AG09309 (cell line): ENCODE measurements at places on chromosomes 5 and 9.
A peak's percentile ranks its signal among the peaks of the same experiment; 100 is the strongest.

- no peak for DNase-seq
These were observed 501.6 kb downstream of the MAT2B start for GRCh38 chr5:164007064-164007463.

DNA sequence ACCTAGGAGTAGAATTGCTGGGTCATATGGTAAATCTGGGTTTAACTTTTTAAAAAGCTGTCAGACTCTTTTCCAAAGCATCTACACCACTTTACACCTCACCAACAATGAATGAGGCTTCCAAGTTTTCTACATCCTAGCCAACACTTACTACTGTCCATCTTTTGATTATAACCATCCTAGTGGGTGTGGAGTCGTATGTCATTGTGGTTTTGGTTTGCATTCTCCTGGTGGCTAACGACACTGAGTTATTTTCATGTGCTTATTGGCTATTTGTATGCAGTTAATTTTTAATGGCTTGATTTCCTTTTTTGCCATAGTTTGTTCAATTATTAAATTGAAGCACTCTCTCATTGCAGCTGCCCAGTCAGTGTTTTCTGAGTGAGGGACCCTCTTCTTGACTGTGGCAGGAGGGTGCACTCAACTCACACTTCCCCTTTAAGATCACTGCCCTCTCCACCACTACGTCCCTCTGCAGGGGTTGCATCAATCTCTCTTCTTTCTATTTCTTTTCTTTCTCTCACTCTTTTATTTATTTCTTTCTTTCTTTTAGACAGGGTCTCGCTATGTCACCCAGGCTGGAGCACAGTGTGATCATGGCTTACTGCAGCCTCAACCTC lies 182.3 kb downstream of the C9orf152 start:
- no peak for DNase-seq

DNA sequence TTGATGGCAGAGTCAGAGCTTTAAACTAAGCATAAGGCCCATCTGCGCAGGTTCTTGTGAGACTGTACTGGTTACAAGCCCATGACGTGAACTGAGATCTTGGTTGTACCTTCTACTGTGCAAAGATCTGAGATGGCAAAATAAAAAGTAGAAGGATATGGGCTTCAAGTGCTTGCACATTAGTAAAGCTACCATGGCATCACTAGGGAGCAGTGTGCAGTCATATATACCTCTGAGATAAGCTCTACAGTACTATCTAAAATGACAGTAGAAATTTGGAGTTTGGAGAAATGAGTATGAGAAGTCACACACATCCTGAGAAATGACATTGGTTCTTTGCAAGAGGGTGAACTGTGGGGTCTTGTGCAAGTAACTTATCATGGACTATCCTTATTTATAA lies 408.2 kb upstream of the PRR16 start:
- peak; percentile 44 for DNase-seq

- no peak for DNase-seq
These were observed 80.9 kb downstream of the EBF1 start for GRCh38 chr5:159018855-159019254.

DNA sequence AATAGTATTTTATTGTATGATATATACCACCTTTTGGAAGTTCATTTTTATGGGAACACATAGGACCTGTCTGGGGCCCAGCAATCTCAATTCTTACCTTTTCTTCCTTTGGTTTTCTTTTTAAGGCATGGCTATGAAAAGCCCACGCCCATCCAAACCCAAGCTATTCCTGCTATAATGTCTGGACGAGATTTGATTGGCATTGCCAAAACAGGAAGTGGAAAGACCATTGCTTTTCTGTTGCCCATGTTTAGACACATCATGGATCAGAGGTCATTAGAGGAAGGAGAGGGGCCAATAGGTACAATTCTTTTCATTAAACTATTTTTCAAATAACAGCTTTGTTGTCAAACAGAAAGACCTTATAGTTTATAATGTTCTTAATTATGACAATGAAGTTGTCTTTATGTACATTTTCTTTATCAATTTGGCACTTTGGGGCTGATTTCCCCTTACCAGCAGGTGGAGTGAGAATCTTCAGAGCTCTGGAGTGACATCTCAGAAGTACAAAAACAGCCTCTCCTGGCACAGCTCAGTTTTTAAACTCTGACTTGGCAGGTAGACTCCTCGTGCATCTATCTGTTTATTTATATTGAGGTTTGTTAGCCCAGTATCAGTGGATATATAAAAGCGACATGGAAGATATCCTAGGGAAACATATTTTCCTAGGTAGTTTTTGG lies 25.8 kb downstream of the DDX46 start:
- DNase-seq, result no peak

DNA sequence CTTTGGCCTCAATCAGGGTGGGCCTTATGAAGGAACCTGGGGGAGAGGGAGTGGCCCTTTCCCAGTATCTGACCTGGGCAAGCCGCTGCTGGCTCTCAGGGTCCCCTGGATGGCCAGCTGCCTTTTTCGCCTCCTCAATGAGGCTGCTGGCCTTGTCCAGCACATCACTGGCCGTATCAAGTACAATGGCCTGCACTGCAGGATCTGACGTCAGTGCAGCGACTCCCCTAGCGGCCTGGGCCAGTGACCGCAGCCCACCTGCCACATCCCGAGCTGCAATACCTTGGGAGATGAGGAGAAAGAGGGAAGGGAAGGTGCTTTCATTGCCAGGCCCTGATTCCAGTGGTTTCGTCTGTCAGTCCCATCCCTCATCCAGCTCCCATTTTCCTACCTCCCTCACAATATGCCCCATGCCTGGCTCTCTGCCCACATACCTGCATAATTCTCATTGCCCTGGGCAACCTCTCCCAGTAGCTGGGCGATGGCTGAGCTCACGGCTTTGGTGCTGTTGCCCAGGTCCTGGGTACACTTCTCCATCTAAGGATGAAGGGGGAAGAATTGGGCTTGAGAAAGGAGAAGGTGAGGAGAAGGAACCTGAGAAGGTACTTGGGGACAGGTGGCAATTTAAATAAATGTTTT lies 19.1 kb downstream of the TLN1 start:
- DNase-seq, result no peak

DNA sequence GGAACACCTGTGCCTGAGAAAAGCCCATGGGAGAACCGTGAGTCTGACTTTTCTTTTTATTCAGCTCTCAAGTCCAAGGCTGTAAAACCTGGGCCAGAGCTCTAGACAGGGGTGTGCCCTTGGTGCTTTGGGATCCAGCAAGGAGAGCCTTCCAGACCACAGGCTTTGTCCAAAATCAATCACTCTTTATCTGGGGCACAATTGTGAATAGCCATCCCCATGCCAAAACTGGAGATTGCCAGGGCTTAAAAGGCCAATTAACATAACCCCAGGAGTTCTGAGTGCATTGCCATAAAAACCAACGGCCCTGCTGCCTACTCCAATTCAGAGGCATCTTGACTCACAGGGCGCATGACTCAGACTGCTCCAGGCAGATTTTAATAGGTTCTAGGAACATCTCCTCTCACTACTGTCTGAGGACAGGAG lies 391.8 kb downstream of the ARHGEF28 start:
- peak; percentile 18 for DNase-seq

- DNase-seq, result no peak
These were observed 12.6 kb upstream of the ASPN start for GRCh38 chr9:92494856-92495255.

GRCh38 chr9:35357116-35357515 lies 132.8 kb upstream of the RUSC2 start:
- DNase-seq, result no peak

GRCh38 chr5:125451622-125452021 lies 705.2 kb upstream of the ZNF608 start:
- no peak for DNase-seq

GRCh38 chr5:96177303-96177869 lies 215.7 kb upstream of the ELL2 start:
- peak; percentile 71 for DNase-seq

- DNase-seq, result no peak
These were observed 435.9 kb downstream of the DNAH5 start for GRCh38 chr5:13508559-13508958.

GRCh38 chr5:168780888-168781287 lies 201.7 kb upstream of the PANK3 start:
- no peak for DNase-seq

GRCh38 chr9:131092548-131093440 lies 3.5 kb upstream of the AIF1L start:
- DNase-seq, result no peak

DNA sequence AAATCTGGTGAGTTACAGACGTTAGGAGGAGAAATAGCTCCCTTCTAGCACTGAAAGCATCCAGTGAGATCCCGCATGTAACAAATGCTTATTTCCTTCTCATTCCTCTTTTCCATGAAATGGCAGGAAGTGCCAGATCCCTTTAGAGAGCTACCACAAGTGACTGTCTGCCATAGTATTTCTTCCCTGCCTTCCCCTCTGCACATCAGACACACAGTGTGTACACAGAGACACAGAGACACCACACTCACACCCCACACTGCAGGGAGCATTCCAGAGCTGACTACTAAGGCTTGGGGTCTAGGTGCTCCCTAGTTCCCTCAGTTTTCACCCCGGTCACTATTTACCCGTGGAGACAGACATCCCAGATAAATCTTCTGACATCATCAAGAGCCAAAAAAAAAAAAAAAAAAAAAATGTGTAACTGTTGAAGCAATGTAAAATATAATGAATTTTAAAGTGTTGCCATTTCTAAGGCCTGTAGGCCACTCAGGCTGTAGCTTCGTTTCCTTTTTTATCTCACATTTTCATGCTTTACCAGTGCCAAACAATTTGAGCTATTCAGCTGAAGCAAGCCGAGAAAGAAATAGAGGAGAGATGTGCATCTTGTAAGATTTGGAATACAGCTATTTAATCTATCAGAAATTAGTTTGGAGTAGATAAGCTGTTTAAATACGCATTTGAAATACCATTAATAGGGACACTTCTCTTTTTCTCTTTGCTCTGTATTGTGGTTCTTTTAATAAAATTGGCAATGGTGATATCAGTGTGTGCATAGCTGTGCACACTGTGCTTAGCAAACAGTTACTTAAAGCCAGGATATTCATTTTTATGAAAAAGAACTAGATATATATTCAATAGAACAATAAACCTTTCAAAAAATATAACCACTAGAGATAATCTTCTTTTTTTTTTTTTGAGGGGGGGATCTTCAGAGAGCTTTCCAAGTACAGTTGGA lies 405.5 kb downstream of the PDE4D start:
- DNase-seq, result no peak

DNA sequence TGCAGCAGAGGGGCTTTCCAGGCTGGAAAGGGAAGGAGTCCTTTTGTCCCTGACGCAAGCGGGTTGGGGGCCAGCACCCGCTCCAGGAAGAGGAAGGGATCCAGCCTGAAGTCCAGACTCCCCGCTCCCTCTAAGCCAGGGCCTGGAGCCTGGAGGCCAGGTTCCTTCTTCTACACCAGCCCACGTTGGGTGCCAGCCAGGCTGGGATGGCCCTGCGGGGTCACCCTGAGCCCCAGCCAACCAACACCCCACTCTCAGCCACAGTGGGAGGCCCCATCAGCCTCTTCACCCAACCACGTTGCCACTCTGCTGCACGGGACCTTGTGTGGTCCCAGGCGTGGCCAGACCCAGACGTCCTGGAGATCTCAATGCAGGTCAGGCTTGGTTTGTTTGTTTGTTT lies 970 bp upstream of the FUT7 start:
- DNase-seq, result no peak

DNA sequence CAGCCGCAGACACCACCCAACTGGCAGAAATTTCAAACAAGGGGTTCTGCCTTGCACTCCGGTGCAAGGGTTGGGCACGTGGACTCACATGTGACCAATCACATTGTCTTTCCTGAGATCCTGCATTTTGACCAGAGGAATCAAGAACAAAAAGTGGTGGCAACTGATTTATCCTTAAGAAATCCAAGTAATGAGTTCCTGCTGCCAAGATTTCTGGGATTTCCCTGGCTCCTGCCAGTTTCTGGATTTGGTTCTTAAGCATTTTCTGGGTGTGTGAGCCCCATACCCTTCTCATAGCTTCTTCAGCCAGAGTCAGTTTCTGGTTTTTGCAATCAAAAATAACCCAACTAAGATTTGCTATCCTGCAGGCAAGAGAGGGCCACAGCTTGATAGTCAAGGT lies 17.4 kb upstream of the KCNIP1 start:
- no peak for DNase-seq

- DNase-seq, result no peak
These were observed 403.3 kb downstream of the PLK2 start for GRCh38 chr5:58056546-58056945.

DNA sequence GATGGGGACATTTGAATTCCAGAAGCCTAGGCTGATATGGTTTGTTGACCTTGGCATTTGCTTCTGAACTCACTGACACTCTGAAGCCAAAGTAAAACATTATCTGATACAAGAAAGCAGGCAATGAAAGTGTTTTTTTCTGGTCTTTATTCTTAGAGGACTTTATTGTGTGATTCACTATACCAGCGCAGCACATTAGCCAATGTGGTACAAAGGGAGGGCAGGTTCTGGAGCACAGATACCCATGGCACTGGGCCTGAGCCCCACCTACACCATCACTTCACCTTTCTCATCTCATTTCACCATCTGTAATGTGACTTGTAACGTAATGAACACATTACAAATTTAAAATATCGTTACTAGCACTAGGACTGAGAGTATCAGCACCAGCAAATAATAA lies 89.7 kb upstream of the ZNF366 start:
- DNase-seq, result no peak

- peak; percentile 28 for DNase-seq
These were observed 7.6 kb downstream of the TTC16 start for GRCh38 chr9:127723444-127723843.

DNA sequence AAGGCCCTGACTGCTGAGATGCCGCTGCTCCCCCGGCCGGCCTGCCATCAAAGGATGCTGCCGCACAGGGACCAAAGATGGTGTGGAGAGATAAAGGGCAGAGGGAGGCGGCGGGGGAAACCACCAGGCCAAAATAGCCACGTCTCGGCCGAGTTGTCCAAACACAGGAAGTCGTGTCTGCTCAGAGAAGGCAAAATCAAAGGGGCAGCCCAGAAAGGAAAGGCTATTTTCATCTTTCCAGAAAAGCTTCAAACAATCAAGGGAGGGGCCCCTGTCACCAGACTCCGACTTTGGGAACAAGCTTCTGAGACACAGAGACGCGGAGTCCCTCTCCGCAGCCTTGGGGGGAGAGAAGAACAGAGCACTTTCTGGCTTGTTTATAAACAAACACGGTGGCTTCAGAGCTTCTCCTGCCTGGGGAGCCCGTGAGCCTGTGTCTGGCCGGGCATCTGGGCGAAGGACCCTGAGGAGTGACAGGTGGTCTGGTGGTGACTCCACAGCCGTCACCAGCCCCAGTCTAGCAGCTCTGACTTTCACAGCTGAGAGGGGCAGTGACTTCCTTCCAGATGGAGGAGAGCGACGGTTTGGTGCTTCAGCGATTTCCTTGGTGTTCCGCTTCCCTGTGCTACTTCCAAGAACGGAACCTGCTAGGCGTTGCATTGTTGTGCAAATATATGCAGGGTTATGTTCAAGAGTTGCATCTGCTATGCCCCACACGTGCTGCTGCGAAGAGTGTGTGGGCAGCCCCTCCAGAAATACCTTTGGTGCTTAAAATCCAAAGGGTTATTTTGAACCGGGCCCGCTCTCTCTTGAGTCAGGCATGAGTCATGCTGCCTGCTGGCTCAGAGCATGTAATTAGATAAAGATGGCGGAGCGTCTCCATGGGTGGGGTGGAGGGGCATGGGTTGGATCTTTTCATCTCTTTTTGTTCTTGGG lies 24.0 kb downstream of the ADAMTSL2 start:
- DNase-seq, result peak; percentile 31

GRCh38 chr9:35981699-35982098 lies 23.7 kb upstream of the OR2S2 start:
- DNase-seq, result no peak
